ENCODE measurements at places on chromosomes 16 and 17.

DNA sequence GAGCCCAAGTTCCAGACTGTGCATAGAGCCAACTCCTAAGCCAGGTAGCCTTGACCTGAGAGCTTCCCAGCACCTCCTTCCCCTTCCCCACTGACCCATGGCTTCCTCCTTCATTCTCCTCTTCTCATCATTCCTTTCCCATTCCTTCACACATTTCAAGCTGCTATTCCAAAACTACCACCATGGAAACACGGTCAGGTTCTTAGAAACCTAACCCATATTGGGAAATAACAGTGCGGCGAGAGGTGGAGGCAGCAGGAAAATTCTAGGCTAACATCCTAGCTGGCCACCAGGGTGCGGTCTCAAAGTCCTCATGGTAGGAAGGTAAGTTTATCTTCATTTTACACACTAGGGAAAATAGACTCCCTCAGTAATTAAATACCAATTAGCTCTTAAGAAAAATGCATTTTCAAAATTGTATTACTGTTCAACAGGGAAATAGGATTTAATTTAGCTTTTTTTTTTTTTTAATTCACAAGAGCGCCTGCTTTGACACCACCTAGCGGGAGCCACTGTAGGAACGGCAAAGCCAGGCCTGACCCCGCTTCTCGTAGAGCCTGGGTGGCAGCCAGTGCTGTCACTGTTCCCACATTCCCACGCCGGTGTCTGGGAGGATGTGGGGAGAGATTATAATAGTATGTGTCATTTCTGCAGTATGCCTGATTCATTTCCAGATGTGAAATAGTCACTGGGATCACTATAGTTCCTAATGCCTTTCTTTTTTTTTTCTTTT lies 14.0 kb upstream of the SPHK1 start:
- no peak for DNase-seq

- no peak for DNase-seq
Measured at GRCh38 chr17:80476877-80477646, 655 bp upstream of the NPTX1 start.

DNA sequence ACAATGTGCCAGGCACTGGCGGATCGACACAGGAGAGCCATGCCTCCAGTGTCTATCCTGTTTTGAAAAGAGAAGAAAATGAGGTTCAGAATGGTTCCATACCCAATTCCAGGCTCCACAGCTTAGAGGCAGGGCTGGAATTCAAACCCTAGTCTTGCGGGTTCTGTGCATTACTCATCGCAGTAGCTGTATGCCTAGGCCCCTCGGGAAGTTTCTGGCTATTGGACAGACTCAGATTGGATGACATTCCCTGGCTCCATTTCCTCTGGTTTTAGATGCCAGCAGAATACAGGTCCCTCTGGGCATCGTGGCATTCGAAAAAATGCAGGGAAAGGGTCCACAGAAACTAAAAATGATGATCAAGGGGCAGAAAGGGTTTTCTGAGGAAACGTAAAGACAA lies 184.7 kb downstream of the COPRS start:
- DNase-seq: no peak

GRCh38 chr16:58582971-58583765 lies 46.5 kb downstream of the CNOT1 start:
- DNase-seq: no peak
